Skin of body (tissue), 3 donors: ENCODE measurements at places on chromosomes 12 and 14. TPM values are rescaled to one million over a fixed set of nuclear protein-coding genes. Genes with fewer than 3 reads are reported as not detected.

The SUOX gene
- 6.8 TPM for total RNA-seq

DNA sequence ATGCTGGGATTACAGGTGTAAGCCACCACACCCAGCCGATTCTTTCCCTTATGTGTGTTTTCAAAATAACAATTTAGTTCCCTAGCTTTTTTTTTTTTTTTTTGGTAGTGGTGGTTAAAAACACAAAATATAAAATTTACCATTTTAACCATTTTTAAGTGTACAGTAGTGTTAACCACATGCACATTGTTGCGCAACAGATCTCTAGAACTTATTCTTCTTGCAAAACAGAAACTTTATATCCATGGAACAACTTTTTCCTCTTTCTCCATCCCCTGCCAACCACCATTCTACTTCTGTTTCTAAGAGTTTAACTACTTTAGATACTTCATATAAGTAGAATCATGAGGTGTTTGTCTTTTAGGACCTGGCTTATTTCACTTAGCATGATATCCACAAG, 1.1 kb upstream of the NDUFA12 start:
- no peak for DNase-seq

DNA sequence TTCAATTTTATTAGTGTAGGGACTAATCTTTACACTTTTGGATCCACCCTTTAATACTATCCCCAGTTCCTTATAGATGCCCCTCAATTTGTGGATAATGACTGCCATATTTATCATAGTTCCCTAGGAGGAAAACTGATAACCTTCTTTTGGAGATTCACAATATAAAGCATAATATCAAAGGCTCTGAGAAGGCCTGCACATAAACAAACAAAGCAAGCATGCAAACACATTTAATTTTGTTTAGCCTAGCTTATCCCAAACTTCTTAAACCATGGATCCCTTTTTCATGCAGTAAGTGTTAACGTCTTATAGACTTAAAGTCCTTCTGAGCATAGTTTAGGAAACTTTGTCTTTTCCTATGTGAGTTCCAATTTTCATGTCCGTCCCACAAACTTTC, 290.4 kb upstream of the TBX3 start:
- DNase-seq: no peak

- no peak for DNase-seq
Observed at GRCh38 chr12:91396293-91396692, 213.7 kb upstream of the DCN start.

DNA sequence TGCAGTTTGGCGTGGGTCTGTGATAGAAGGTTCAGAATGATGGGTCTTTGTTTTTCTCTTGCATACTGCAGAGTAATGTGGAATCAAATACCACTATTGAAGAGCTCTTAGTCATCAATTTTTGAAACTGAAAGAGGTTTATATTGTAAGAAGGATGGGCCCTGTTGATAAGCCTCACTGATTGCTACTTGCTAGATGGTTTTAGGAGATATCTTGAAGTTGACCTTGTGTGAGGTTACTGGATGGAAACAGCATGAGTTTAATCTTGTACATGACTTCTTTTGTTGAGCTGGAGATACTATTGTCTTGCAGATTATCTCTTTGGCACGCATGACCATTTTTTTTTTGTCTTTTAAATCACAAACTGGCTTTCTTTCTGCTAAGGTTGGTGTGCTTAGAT, 13.8 kb downstream of the BICD1 start:
- DNase-seq: no peak
